Kasumi-1 (cell line): ENCODE measurements at places on chromosomes 5 and 9.

DNA sequence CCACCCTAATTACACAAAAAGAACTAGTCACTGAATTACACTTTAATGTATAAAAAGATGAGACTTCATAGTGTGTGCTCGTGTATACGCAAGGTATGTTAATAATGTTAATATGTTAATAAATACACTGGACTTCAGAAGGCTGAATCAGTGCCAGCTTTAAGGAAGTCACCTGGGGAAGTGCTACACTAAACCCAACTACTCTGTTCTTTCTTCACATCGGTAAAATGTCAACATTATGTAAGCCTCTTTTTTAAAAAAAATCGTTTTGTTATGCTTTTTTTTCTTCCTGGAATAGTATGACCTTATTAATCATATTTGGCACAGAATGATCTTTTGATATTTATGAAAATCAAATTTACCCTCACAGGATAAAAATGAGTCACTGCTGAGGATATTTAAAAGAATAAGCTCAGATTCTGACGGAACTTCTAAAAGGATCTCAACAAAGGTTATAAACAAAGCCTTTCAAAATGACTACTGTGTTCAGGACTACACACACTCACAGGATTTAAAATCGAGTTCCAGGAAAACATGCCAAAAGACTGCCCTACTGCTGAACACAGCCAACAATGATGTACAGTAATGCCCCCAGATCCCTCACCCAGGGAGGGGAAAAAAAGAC, 75.9 kb downstream of the AUH start:
- no peak for DNase-seq

GRCh38 chr9:136551401-136552116, 5.7 kb upstream of the NOTCH1 start:
- DNase-seq: no peak

DNA sequence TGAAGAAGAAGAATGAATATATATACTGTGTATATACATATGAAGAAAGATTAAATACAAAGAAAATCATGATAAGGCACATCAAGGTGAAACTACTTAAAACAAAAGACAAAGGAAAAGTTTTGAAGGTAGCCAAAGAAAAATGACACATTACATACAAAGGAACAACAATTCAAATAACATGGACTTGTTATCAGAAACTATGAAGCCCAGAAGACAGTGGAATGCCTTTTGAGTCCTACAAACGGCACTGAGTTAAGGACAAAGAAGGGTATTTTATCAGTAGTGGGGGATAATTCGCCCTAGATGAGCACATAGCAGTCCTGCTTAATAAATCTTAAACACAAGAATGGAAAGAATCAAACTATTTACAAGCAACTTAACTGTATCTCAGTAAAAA, 77.8 kb downstream of the CAAP1 start:
- no peak for DNase-seq

DNA sequence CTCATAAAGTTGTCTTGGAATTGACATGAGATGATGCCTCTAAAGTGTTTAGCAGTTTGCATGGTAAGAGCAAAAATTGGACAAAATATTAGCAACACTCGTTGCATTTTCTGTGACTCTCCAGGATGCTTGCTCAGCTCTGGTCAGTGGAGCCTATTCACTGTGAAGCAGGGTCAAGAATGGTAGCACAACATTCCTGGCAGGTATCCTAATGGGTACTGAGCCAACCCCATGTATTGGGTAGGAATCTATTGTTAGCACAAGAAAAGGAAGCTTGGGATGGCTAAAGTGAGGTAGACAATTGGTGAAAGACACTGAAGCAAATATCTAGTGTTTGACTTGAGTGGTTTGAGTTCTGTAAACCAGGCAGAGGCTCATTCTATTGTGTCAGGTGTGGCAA, 10.4 kb upstream of the ACTBL2 start:
- no peak for DNase-seq
